Panc1 (cell line): ENCODE measurements at places on chromosomes 1 and 21.

GRCh38 chr1:165852871-165853270, 25.5 kb downstream of the UCK2 start:
- H3K4me3 ChIP-seq: no peak overlapping the region
- H3K36me3 ChIP-seq: no peaks in the 10 kb centered on the region
- no peaks in the 10 kb centered on the region for H3K27me3 ChIP-seq
- no peak for DNase-seq
- H3K4me1 ChIP-seq: peaks cover 26% of the 10 kb centered on the region

DNA sequence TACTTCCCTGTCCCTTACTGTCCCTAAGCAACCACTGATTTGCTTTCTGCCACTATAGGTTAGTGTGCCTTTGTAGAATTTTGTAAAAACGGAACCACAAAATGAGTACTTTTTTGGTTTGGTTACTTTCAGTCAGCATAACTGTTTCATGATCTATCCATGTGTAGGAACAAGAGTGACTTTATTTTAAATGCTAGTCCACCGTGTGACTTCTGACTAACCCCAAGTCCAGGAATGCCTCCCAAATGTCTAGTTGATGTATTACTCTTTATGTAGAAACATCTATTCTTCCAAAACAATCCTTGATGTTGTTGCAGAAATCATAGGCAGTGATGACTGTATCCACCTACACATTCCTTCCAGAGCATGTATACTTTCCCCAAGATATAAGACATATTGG, 21.3 kb downstream of the ATPAF1 start:
- no peak overlapping the region for H3K4me3 ChIP-seq
- H3K27ac ChIP-seq: peak overlapping the region; percentile 30; the same call in 1 of the 2 replicates
- H3K4me1 ChIP-seq: peaks cover 29% of the 10 kb centered on the region
- H3K36me3 ChIP-seq: no peaks in the 10 kb centered on the region
- H3K27me3 ChIP-seq: no peaks in the 10 kb centered on the region
- no peak for DNase-seq

DNA sequence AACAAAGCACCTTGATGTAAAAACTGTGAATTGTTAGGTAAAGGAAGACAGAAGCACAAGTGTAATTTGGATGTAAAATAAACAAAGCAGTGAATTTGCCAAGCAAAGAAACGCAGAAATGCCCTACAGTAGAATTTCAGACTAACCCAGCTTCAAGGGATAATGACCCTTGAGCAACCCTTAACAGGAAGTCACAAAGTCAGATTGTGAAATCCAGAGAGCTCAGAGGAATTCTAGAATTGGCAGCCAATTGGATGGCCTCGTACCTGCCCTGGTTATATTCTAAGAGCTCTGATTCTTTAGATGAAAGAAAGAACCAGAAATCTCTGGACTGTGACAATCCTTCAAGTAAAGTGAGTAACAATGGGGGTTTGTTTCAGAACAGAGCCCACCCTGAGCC, 152.7 kb upstream of the CHRM3 start:
- no peak overlapping the region for H3K4me3 ChIP-seq
- no peaks in the 10 kb centered on the region for H3K36me3 ChIP-seq
- no peak for DNase-seq
- H3K27me3 ChIP-seq: no peaks in the 10 kb centered on the region
- H3K27ac ChIP-seq: no peak overlapping the region

DNA sequence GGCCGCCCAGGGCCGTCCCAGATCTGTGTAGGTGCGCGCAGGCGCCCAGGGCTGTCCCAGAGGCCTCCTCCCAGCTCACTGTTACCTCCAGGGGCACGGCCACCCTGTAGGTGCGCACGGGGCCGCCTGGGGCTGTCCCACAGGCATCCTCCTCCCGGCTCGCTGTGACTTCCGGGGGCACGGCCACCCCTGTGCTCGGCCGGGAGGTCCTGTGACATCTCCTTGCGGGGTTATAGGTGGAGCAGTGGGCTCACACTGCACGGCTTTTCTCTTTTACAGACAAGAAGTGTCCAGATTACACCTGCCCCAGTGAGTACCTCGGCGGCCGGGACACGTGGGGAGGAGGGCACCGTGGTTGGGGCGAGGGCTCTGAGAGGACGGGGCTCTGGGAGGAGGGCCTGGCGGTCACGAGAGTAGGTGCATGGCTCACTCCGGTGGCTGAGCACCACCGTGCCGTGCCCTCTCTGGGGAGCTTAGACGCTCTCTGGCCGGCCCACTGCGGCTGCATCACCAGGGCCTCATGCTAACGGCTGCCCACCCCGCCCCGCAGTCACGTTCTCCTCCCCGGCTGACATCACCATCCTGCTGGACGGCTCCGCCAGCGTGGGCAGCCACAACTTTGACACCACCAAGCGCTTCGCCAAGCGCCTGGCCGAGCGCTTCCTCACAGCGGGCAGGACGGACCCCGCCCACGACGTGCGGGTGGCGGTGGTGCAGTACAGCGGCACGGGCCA, 21.4 kb downstream of the COL6A1 start:
- no peaks in the 10 kb centered on the region for H3K36me3 ChIP-seq
- H3K4me1 ChIP-seq: no peaks in the 10 kb centered on the region
- H3K27ac ChIP-seq: no peak overlapping the region
- DNase-seq: no peak
- no peak overlapping the region for H3K4me3 ChIP-seq

DNA sequence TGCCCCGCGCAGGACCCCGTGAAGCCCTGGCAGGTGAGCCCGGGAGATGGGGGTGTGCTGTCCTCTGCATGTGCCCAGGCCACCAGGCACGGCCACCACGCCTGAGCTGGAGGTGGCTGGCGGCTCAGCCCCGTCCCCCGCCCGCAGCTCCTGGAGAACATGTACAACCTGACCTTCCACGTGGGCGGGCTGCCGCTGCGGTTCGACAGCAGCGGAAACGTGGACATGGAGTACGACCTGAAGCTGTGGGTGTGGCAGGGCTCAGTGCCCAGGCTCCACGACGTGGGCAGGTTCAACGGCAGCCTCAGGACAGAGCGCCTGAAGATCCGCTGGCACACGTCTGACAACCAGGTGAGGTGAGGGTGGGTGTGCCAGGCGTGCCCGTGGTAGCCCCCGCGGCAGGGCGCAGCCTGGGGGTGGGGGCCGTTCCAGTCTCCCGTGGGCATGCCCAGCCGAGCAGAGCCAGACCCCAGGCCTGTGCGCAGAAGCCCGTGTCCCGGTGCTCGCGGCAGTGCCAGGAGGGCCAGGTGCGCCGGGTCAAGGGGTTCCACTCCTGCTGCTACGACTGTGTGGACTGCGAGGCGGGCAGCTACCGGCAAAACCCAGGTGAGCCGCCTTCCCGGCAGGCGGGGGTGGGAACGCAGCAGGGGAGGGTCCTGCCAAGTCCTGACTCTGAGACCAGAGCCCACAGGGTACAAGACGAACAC, 1.8 kb downstream of the TAS1R3 start:
- H3K4me3 ChIP-seq: no peak overlapping the region
- H3K27ac ChIP-seq: no peak overlapping the region
- H3K36me3 ChIP-seq: no peaks in the 10 kb centered on the region

DNA sequence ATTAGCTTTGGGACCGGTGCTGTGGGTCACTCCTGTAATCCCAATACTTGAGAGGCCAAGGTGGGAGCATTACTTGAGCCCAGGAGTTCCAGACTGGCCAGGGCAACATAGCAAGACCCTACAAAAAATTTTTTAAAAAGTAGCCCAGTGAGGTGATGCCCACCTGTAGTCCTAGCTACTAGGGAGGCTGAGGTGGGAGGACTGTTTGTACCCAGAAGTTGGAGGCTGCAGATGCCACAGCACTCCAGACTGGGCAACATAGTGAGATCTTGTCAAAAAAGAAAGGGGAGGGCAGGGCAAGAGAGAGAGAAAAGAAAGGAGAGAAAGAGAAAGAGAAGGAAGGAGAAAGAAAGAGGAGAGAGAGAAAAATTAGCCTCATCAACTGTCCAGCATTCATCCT, 6.3 kb downstream of the ITSN1 start:
- no peaks in the 10 kb centered on the region for H3K27me3 ChIP-seq
- peaks cover 45% of the 10 kb centered on the region for H3K4me1 ChIP-seq
- no peaks in the 10 kb centered on the region; the same call in 1 of the 2 replicates for H3K36me3 ChIP-seq
- peak overlapping the region; percentile 61 for H3K27ac ChIP-seq
- no peak for DNase-seq
- H3K4me3 ChIP-seq: no peak overlapping the region
